HFFc6 (cell line): ENCODE measurements at places on chromosomes 3 and 15. TPM values are rescaled to one million over a fixed set of nuclear protein-coding genes. Genes with fewer than 3 reads are reported as not detected.

GRCh38 chr3:197117114-197117513, 87.5 kb upstream of the MELTF start:
- H3K27ac ChIP-seq, result peak overlapping the region; percentile 49; the same call in 1 of the 2 replicates
- DNase-seq, result peak; percentile 3
- no peak overlapping the region for H3K4me3 ChIP-seq
- no peaks in the 10 kb centered on the region for H3K27me3 ChIP-seq

The DNASE1L3 gene
- not detected in 3 replicates for total RNA-seq

- H3K36me3 ChIP-seq, result peaks cover 6% of the 10 kb centered on the region; the same call in 1 of the 2 replicates
- no peak overlapping the region for H3K27ac ChIP-seq
- H3K4me1 ChIP-seq, result peaks cover 6% of the 10 kb centered on the region; the same call in 1 of the 2 replicates
- peak; percentile 25 for DNase-seq
Measured at GRCh38 chr15:84833447-84834228, 16.5 kb downstream of the ALPK3 start.

GRCh38 chr3:49017229-49017970, 980 bp downstream of the DALRD3 start:
- H3K27ac ChIP-seq, result peak overlapping the region; percentile 68
- H3K27me3 ChIP-seq, result peaks cover 5% of the 10 kb centered on the region
- no peak for DNase-seq
- H3K4me3 ChIP-seq, result peak overlapping the region; percentile 87
- peaks cover 27% of the 10 kb centered on the region; the same call in 1 of the 2 replicates for H3K4me1 ChIP-seq
- H3K36me3 ChIP-seq, result peaks cover 18% of the 10 kb centered on the region

- no peak for DNase-seq
- no peak overlapping the region for H3K27ac ChIP-seq
- peaks cover 18% of the 10 kb centered on the region; the same call in 1 of the 2 replicates for H3K36me3 ChIP-seq
- H3K4me3 ChIP-seq, result no peak overlapping the region
- H3K27me3 ChIP-seq, result peaks cover 8% of the 10 kb centered on the region
Measured at GRCh38 chr3:49727924-49728361, 4.2 kb upstream of the GMPPB start.

The SCAANT1 gene
- not detected in 3 replicates for total RNA-seq

The CHRM5 gene
- total RNA-seq, result not detected in 3 replicates

DNA sequence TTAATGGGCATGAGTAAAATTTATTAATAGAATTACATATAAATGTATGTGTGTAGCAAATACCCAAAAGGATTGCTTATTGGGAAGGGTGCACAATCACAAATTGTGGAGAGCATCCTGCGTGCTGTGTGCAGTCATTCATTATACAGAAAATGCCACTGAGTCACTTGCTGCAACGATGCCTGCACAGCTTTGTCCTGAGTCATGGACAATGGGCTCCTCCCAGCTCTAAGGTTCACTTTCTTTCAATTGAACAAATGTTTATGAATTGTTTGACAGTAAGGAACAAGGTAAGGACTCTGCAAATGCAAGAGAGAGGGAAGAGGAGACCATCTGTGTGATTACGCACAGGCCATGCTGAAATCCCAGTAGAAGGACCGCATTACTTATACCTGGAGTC, 18.7 kb downstream of the CFAP161 start:
- H3K4me1 ChIP-seq, result peaks cover 5% of the 10 kb centered on the region
- H3K27me3 ChIP-seq, result peaks cover 4% of the 10 kb centered on the region
- H3K36me3 ChIP-seq, result no peaks in the 10 kb centered on the region
- H3K4me3 ChIP-seq, result no peak overlapping the region
- no peak overlapping the region for H3K27ac ChIP-seq

DNA sequence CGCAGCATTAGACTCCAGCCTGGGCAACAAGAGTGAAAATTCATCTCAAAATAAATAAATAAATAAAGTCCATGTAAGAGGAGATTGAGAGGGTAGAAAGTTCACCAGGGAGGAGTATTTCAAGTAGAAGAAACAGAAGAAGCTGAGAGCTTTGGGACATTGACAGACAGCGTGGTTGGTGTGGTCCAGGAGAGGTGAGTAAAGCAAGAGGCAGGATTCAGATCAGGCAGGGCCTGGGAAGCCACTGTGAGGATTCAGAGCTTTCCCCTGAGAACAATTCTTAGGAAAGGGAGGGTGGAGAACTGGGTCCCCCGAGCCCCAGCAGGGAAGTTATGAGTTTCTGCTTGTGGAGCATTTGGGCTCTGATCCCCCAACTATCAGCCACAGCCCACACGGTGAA, 54.2 kb upstream of the AMOTL2 start:
- peaks cover 58% of the 10 kb centered on the region for H3K4me1 ChIP-seq
- peaks cover 4% of the 10 kb centered on the region for H3K27me3 ChIP-seq
- H3K4me3 ChIP-seq, result no peak overlapping the region
- no peak for DNase-seq
- H3K27ac ChIP-seq, result peak overlapping the region; percentile 100

GRCh38 chr3:128466840-128467541, at the start of gene DNAJB8:
Gene DNAJB8, minus strand, starts transcription at chr3:128466890. Its CDS starts 3,645 bp downstream, at chr3:128463245.
- 0 out of 2 replicates have a peak, but pooled peaks cover 4% of the 10 kb centered on the region for H3K36me3 ChIP-seq
- no peaks in the 10 kb centered on the region for H3K4me1 ChIP-seq
- DNase-seq, result no peak
- peaks cover 36% of the 10 kb centered on the region for H3K27me3 ChIP-seq
- H3K4me3 ChIP-seq, result no peak within 1 kb of the TSS

- DNase-seq, result peak; percentile 28
- H3K4me3 ChIP-seq, result no peak overlapping the region
- peaks cover 61% of the 10 kb centered on the region for H3K4me1 ChIP-seq
- H3K36me3 ChIP-seq, result peaks cover 11% of the 10 kb centered on the region; the same call in 1 of the 2 replicates
Measured at GRCh38 chr3:175741951-175742350, 882.8 kb downstream of the NAALADL2 start.

The SAXO2 gene
- total RNA-seq, result 0.51 to 1.4 TPM in 2 of 3 replicates, not detected in the other

DNA sequence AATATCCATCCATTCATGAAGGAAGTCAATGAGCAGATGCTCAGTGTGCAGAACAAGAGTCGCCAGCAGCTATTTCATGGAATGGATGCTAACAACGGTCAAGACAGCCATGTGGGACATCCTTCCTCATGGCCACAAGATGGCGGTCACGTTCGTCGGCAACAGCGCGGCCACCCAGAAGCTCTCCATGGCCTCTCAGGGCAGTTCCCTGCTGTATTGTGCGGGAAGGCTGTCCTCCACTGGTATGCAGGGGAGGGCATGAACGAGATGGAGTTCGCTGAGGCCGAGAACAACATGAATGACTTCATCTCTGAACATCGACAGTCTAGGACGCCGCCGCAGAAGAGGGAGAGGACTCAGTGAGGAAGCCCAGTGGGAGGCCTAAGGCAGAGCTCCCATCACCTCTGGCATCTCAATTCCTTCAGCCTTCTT, 208.3 kb downstream of the TJP1 start:
- no peaks in the 10 kb centered on the region for H3K36me3 ChIP-seq
- peak overlapping the region; percentile 88 for H3K27ac ChIP-seq
- peak overlapping the region; percentile 63; the same call in 1 of the 2 replicates for H3K4me3 ChIP-seq
- H3K4me1 ChIP-seq, result peaks cover 61% of the 10 kb centered on the region
- H3K27me3 ChIP-seq, result no peaks in the 10 kb centered on the region; the same call in 1 of the 2 replicates

DNA sequence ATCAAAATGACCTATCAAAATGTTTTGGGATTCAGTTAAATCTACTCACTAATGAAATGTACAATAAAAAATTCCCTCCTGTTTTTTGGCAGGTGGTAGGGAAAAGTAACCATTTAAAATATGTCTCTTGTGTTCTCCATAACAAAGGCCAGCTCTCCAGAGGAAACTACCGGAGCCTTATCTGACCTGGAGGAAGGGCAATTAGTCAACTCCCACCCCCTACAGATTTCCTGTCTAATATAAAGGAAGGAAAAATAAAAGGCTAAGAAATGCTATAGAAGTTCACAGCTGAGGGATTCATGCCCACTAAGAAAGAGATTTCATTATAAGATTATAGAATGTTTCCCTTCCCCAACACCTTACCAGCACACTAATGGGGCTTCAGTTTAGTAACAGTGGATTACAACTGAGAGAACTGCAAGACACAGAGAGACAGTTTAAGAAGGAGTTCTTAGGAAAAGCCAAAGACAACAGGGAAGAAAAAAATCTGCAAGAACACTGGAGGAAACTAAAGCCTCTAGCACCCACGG, 376.5 kb upstream of the KCNMB2 start:
- DNase-seq, result no peak
- no peak overlapping the region for H3K4me3 ChIP-seq
- no peaks in the 10 kb centered on the region for H3K4me1 ChIP-seq
- no peak overlapping the region for H3K27ac ChIP-seq

DNA sequence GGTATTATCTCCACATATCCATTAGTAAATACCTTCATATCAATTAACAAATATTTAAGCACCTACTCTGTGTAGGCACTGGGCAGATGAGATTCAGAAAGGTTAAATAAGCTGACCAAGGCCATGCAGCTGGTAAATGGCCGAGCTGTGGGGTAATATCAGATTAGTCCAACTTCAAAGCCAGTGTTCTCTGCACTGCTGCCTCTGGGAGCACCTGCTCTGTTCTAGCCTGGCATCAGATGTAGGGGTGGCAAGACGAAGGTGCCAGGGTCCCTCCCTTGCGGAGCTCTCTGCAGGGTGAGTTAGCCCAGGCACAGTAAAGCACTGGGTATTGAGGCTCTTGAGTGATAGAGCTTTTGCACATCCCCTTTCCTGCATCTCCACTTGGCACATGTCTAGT, 5.5 kb downstream of the TATDN2 start:
- peaks cover 43% of the 10 kb centered on the region for H3K36me3 ChIP-seq
- DNase-seq, result no peak
- peaks cover 20% of the 10 kb centered on the region for H3K4me1 ChIP-seq
- no peak overlapping the region for H3K27ac ChIP-seq

DNA sequence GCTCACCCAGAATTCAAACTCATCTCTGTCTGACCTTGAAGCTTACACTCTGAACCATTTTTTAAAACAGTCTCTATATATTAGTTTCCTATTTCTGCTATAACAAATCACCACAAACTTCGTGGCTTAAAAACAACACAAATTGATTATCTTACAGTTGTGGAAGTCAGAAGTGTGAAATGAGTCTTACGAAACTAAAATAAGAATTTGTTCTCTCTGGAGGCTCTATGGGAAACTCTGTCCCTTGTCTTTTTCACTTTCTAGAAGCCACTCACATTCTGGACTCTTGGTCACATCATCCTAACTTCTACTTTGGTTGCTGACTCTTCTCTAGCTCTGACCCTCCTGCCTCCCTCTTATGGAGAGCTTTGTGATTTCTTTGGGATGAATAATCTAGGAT, 429.3 kb upstream of the THBS1 start:
- H3K4me3 ChIP-seq, result no peak overlapping the region
- peaks cover 71% of the 10 kb centered on the region for H3K4me1 ChIP-seq
- no peaks in the 10 kb centered on the region; the same call in 1 of the 2 replicates for H3K27me3 ChIP-seq
- H3K36me3 ChIP-seq, result no peaks in the 10 kb centered on the region; the same call in 1 of the 2 replicates
- DNase-seq, result no peak

- no peak overlapping the region for H3K4me3 ChIP-seq
- DNase-seq, result no peak
- peaks cover 23% of the 10 kb centered on the region for H3K27me3 ChIP-seq
- no peak overlapping the region for H3K27ac ChIP-seq
- peaks cover 5% of the 10 kb centered on the region for H3K4me1 ChIP-seq
Measured at GRCh38 chr15:83102346-83102745, 5.1 kb upstream of the TM6SF1 start.

DNA sequence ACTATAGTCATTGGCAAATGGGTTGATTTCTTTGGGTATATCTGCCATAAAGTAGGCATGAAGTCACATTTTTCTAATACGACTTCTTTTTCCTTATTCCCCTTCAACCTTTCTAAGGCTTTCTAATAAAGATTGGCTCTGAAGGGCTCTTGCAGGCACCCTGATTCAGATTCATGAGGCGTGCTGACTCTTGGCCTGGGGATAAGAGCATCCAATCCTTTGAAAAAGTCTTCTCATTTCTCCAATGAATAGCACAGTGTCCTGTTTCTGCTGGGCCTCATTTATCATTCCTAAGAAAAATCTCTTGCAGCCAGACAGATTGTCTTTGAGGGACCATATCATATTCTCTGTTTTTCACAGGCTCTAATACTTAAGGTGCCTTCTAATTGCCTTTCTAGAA, 32.3 kb upstream of the BNIP2 start:
- H3K4me3 ChIP-seq, result no peak overlapping the region
- no peaks in the 10 kb centered on the region for H3K36me3 ChIP-seq
- no peak for DNase-seq
- peaks cover 25% of the 10 kb centered on the region for H3K27me3 ChIP-seq
- no peak overlapping the region for H3K27ac ChIP-seq
